Stimulated activated CD4-positive, alpha-beta T cell treated with anti-CD3 and anti-CD28 coated beads, Interleukin-12 subunit alpha, Interleukin-12 subunit beta, amount 100 ng/mL, for 4 hours (primary cell): ENCODE measurements at places on chromosomes 3 and 15.

DNA sequence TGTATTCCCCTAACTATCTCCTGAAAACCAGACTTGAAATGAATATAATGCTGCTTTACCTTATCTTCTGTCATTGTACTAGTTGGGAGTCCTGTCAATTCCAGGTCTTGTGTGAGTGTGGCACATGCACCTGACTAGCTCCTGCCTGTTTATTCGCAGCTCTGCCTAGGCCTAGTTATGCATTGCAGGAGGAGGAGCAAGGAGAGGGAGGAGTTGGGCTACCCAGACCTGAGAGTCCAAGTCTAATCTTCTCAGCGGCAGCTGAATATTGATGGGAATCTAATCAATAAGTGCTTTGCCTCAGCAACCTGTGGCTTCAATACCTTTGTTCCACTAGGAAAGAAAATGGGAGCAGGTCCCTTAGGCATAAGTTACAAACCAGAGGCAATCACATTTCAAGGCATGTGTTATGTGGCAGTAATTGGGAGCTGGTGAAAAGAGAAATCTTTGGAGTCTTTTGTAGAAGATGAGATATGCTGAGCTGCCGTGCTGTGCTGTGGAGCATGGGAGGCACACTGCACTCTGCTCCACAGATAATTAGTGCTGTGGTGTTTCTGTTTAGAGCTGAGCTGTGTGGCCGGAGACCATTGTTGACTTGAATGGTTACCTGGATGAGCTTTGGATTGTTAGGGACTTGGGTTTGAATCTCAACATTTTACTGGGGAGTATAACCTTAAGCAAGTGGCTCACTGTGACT lies at the start of gene SLC2A2:
TSS of gene SLC2A2 (minus strand) at position 124 of the 697 bp plus-strand sequence. CDS start at position 74, 50 bp downstream.
- DNase-seq = no peak

DNA sequence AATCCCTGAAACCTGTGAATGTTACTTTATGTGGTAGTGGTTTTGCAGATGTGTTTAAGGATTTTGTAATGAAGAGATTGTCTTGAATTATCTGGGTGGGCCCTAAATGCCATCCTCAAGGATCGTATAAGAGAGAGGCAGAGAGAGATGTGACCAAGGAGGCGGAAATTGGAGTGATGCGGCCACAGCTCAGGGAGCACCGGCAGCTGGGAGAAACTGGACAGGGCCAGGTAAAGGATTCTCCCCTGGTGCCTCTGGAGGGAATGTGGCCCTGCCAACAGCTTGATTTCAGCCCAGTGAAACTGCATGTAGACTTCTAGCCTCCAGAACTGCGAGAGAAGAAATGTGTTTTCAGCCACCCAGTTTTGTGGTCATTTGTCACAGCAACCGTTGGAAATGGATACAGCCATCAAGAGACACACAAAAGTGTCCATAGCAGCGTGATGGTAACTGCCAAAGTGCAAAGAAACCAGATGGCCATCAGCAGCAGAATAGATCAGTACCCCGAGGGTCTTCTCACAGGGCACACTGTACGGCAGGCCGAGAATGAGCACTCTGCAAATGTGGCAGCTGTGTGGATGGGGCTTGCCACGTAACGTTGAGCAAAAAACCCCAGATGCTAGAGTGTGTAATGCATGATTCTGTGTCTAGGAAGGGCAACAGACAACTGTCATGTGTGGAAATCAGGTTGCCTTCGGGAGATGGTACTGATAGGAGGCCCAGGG lies 12.2 kb downstream of the APBA2 start:
- no peak for DNase-seq

DNA sequence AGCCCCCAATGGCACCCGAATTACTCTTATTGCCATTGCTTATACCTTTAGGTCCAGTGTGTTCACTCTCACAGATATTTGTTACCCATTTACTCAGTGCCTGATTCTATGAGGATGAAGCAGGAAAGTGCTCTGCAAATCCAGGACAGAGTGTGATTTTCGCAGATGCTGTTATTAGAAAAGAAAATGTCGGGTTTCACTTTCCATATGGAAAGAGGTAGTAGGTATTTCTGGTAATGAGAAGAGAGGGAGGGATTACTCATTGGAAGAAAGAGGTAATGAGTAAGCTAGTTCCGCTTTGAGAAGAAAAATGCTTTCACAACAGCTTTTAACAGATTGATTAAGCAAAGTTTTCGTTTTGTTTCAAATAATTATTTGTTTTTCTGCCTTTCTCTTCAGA lies 336.3 kb upstream of the CFAP20DC start:
- DNase-seq = no peak

- DNase-seq = no peak
Observed at GRCh38 chr3:169171739-169172138, 491.8 kb downstream of the MECOM start.

GRCh38 chr3:123380261-123380660 lies 68.6 kb downstream of the ADCY5 start:
- no peak for DNase-seq

- no peak for DNase-seq
Observed at GRCh38 chr3:50374363-50375257, 15.3 kb upstream of the TMEM115 start.

- DNase-seq = no peak
Observed at GRCh38 chr3:69090021-69090420, 5.3 kb downstream of the ARL6IP5 start.

DNA sequence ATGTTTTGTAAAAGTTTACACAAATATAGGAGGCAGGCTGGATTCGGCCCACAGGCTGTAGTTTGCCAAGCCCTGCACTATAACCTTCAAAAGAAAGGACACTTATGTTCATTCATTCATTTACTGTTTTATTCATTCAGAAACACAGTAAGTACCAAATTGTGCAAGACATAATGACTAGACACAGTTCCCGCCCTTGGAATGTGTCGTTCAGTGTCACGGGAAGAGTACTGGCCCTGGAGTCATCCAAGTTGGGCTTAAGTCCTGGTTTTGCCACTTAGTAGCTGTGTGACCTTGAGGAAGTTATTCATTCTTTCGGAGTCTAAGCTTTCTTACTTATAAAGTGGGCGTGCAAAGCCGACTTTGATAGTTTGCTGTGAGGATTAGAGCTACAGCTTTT lies 22.0 kb downstream of the COLQ start:
- DNase-seq = no peak

GRCh38 chr3:81622395-81622794 lies 139.1 kb downstream of the GBE1 start:
- no peak for DNase-seq

DNA sequence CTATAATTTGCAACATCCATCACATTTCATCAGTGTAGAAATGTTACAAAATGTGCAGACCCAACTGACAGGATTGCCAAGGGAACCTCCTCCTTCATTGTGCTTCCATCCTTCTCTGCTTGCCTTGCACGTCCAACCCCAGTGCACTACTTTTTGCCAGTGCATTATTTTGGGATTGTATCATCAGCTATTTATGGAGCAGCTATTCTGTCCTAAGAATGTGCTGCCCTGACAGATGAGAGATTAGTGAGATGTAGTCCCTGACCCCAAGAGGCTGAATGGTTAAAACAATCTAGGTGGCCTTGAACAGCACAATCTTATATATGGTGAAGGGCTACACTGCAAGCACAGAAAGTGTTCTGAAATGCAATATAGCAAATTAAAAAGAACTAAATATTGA lies 935.8 kb downstream of the IGSF11 start:
- DNase-seq = no peak

GRCh38 chr3:81339040-81339845 lies 422.2 kb downstream of the GBE1 start:
- DNase-seq = no peak

GRCh38 chr3:178634975-178635374 lies 98.7 kb downstream of the KCNMB2 start:
- DNase-seq = no peak

DNA sequence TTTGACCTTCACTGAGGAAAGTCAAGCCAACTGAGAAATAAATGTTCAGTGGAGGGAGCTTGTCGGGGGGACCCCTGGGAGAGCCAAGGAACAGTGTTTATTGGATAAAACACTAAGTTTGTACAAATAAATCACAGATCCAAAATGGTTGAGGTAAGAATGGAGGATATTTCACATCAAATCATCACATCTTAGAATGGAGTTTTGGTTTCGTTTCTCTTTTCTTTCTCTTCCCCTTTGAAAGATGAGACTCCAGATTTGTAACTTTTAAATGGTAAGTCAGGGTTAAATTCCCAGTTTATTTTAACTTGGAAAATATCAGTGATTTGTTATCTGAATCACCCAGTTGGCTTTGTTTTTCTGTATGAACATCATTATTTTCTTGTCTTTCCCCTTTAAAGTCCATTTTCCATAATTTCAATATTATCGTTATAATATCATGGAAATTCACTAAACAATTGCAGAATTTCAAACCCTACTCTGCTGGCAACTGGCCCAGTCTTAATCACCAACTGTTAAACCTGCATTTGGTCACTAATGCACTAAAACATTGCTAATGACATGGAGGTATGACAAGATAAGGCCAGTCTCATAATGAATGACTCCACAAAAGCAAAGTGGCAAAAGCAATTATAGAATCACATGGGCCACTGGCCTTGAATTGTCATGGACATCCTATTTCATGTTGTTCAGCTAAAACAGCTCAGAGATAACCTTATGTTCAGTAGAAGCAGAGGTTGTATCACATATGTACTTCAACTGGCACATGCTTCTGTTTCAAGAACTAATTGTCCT lies 295.1 kb downstream of the SHOX2 start:
- no peak for DNase-seq

DNA sequence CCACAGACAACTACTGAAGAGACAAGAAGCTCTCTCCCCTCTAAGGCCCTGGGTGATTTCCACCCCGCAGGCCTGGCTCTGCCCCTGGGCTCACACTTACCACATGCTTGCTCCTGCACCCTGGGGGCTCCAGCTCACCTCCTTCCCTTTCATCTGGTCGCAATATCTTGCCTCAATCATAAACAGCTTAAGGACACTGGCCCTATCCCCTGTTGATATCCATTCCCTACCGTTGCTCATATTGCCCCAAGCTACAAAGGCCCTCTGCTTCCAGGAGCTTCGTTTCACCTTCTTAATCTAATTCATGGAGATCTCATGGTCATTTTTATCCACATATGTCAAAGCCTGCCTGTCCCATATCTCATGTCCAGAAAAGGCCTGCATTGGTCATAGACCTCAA lies 46.0 kb upstream of the TSEN2 start:
- DNase-seq = no peak

DNA sequence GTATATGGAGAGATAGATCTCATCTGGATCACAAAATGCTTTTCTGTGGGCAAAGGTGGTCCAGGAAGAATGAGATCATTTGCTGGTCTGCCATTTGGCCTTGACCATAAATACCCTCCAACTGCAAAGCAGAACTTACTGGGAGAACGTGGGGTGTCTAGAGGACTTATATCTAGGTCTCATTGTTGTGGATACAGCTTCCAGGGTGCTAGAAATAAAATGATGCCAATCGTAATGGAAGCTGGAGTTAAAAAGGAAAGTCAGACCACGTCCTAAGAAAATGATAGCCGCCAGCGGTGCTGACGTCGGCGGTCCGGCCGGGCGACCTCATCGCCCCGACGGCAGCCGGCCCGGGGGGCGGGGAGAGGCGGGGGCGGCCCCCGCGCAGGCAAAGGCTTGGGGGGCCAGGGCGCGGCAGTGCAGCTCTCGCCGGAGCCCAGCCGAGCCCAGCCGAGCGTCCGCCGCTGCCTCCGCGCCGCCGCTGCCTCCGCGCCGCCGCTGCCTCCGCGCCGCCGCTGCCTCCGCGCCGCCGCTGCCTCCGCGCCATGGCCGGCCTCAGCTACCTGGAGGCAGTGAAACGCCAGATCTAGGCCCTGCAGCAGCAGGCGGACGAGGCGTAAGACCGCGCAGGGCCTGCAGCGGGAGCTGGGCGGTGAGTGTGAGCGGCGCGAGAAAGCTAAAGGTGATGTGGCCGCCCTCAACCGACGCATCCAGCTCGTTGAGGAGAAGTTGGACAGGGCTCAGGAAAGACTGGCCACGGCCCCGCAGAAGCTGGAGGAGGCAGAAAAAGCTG lies 89.5 kb downstream of the EOMES start:
- DNase-seq = peak; percentile 38

- no peak for DNase-seq
Observed at GRCh38 chr3:10310578-10310977, 10.3 kb downstream of the SEC13 start.

- DNase-seq = no peak
Observed at GRCh38 chr15:29138260-29138659, 131.4 kb downstream of the NSMCE3 start.

DNA sequence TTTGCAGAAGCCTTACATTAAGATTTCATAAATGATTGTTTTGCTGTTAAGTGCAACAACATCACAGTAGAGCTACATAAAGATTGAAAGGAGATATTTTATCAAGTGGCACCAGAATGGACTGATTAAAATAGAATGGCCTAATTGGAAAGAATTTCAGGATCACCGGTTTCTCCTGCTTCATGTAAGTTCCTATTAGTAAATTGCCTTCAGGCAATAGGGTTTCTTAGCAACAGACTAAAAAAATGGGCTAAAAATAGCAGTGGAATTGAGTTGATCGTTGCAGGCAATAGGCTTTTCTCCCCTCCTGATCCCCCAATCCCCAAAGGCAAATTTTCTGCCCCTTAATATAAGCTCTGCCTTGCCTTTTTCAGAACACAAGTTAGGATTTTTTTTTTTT lies 917 bp downstream of the LNP1 start:
- no peak for DNase-seq

DNA sequence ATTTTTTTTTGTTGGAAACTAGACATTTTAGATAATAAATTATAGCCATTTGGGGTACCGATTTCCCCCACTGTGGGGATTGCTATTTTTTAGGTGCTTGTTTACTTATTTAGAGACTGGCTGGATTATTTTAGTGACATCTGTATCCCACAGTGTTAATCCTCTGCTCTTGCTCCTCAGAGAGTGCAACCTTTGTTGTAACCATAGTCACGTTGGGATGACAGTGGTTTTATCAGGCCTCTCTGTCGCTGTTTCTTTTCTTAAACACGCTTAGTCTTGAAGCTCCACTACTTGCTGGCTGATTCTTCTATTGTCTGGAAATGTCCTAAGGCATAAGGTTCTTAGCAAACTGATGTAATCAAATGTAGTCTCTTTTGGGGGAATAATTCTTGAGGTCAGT lies 451.6 kb upstream of the SEMA6D start:
- no peak for DNase-seq

DNA sequence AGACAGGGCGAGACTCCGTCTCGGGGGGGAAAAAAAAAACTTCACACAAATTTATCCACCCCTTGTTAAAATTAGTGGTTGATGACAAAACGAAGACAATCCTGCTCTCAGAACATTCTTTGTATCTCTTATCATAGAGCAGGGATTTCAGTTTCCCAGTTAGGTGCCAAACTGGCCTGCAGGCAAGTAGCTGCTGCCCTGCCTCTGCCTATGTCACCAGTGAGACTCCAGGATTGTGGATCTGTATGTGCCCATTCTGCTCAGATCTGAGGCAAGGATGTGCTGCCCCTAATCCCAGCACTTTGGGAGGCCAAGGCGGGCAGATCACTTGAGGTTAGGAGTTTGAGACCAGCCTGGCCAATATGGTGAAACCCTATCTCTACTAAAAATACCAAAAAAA lies 54.4 kb downstream of the IQGAP1 start:
- DNase-seq = no peak

DNA sequence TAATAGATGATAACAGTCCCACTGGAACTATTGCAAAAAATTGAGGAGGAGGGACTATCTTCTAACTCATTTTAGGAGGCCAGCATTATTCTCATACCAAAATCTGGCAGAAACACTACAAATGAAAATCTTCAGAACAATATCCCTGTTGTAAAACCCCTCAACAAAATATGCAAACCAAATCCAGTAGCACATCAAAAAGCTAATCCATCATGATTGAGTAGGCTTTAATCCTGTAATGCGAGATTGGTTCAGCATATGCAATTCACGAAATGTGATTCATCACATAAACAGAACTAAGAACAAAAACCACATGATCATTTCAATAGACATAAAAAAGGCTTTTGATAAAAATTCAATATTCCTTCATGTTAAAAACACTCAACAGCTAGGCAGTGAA lies 23.9 kb upstream of the PLSCR2 start:
- DNase-seq = no peak
